ENCODE measurements at places on chromosomes 1 and 21. TPM values are rescaled to one million over a fixed set of nuclear protein-coding genes. Genes with fewer than 3 reads are reported as not detected.

GRCh38 chr21:41195311-41195710 lies 27.4 kb downstream of the BACE2 start:
- no peak for DNase-seq

- no peak for DNase-seq
Measured at GRCh38 chr1:19199969-19200604, 10.0 kb downstream of the UBR4 start.

DNA sequence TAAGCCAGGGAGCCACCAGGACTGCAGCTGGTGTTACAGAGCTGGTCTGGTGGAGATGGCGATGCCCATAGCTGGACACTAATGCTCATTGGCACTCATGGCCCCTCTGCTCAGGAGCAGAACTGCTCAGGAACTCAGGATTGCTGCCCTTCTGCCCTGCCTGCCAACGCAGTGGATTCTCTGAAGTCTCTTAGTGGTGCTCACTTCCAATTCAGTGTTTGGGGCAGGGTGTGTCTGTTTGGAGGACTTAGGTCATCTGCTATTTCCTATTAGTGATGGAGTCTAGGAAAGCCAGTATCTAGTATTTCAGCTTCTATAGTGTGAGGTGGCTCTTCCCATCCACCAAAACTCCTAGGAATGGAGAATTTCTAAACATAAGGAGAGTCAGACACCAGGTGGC lies 29.1 kb downstream of the S100A10 start:
- no peak for DNase-seq

DNA sequence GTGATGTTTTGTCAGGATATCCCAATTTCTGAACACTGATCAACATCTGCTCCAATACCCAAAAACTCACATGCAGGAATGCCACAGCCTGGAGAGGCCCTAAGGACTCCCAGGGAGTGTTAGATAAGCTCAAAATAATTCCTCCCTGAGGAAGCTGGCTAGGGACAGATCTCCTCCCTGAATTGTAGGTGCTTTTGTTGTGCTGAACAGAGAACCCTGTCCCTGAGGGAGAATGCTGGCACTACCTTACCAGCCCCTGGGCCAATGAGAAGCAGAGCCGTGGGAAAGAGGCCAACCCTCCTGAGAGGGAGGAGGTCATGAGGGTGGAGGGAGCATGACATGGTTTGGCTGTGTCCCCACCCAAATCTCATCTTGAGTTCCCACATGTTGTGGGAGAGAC lies 73.6 kb upstream of the PTGFRN start:
- DNase-seq: no peak

- peak; percentile 11 for DNase-seq
Measured at GRCh38 chr1:114524944-114525343, 13.9 kb upstream of the TRIM33 start.

DNA sequence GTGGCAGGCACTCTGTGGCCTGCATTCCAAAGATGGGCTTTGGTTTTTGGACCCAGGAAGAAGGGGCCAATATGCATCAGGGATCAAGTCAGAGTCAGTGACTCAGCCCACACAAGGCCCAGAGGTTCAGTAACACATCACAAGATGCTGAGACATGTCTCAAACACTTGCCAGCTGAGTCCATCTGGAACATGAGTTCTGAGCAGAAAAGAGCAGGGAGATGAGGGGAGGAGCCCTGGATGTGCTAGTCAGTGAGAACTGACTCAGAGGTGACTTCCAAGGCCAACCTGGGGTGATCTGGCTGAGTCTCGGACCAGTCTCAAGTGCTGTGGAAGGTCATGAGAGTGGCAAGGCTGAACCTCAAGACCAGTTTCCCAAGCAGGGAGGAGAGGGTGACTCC lies 150.1 kb downstream of the CDC7 start:
- DNase-seq: peak; percentile 28

DNA sequence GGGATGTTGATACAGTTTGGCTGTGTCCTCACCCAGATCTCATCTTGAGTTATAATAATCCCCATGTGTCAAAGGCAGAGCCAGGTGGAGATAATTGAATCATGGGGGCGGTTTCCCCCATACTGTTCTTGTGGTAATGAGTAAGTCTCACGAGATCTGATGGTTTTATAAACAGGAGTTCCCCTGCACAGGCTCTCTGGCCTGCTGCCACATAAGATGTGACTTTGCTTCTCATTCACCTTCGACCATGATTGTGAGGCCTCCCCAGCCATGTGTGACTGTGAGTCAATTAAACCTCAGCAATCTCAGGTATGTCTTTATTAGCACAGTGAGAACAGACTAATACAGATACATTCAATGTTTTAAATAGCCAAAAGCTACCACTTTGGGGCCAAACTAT lies 41.1 kb downstream of the SLC35F3 start:
- DNase-seq: no peak

GRCh38 chr1:1024771-1025699 lies 5.1 kb downstream of the AGRN start:
- peak; percentile 84 for DNase-seq

- DNase-seq: no peak
Measured at GRCh38 chr1:200372885-200373181, 37.0 kb downstream of the ZNF281 start.

DNA sequence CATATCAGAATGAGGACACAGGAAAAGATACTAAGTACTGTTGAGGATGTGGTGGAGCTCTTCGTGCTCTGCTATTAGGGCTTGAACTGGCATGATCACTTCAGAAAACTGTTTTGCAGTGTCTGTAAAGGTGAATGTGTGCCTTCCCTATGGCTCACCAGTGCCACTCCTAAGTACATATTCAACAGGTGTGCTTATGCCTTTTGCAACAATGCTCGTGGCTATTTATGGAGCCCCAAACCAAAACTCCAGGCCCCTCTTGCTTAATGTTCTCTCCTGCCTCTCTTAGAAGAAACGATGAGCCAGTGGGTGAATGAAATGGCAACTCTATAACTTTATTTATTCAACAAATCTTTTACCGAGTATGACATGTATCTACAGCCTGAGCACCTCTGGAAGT lies 70.2 kb downstream of the TAS1R2 start:
- no peak for DNase-seq

DNA sequence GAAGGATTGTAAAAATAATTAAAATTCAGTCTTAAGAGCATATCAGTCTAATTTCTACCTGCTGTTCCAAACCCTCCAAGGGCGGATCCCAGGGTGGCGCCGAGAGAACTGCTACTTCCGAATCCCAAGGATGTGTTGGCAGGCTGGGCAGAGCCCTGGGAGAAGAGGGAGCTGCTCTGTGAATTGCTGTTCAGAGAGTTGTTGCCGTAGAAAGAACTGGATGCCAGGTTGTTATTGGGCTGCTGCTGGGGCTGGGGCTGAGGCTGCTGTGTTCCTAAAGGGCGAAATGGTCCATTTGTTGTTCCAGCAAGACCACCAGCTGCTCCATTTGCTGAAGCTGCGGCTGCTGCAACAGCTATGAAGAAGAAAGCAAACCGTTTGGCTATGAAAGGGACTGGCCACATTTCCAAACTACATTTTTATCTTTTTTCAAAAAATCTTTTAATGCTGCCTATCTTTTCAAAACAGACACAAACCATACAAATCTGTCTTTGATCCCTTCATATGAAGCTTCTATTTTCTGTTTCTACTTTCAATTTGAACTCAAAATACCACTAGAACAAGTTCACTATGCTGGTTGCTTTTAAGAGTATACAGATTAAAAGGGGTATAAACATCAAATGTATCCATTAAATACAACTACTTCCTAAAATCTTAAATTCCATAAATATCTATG lies 57.5 kb upstream of the SDC3 start:
- DNase-seq: no peak

- peak; percentile 90 for DNase-seq
Measured at GRCh38 chr1:20696397-20697333, 21.1 kb downstream of the KIF17 start.

- no peak for DNase-seq
Measured at GRCh38 chr1:242398351-242398750, 126.1 kb downstream of the PLD5 start.

- no peak for DNase-seq
Measured at GRCh38 chr1:172477216-172477615, 33.3 kb upstream of the PIGC start.

DNA sequence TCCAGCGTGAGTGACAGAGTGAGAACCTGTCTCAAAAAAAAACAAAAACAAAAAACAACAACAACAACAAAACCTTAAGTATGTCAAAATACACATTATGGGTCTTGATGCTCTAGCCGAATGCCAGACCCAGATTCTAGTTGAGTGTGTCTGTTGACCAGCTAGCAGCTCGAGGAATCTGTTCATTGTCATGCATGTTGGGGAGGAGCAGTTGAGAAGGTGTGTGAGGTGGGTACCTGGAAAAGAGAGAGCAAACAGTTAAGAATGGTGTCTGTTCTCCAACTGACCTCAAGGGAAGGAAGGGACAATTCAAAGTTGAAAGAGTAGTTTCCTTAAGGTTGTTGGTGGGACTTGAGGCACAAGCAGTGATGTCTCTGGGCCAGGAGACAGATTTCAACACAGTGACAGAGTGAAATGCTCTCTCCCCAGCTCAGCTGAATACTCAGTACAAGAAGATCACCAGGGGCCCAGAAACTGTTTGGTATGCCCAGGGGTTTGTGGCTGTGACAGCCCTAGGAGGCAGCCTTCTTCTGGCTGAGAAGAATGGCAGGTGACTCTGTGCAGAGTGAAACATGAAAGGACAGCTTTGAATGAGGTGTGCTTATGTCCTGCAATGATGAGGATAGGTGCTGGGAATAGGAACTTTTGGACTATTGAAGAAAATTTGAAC lies 14.4 kb upstream of the POU2F1 start:
- no peak for DNase-seq

The SPATA1 gene
- 1.5 TPM for polyA plus RNA-seq

The TBX15 gene
- 0.36 TPM for polyA plus RNA-seq

The KCNQ4 gene
- 2.1 TPM for polyA plus RNA-seq

The TRAF3IP3 gene
- polyA plus RNA-seq: 2.0 TPM

The CTBS gene
- 20.0 TPM for polyA plus RNA-seq

The LIPI gene
- polyA plus RNA-seq: 0.81 TPM

The MEGF6 gene
- 15.0 TPM for polyA plus RNA-seq

The OLFML2B gene
- polyA plus RNA-seq: 6.0 TPM

Measured in renal pelvis (tissue), 12 donors.